ENCODE measurements at places on chromosomes 3 and 15.

GRCh38 chr3:126275620-126275904 lies 81.6 kb downstream of the KLF15 start:
- DNase-seq: no peak

GRCh38 chr3:51969841-51970240 lies 2.6 kb upstream of the PCBP4 start:
- DNase-seq: no peak

GRCh38 chr3:119195911-119196310 lies 22.5 kb downstream of the UPK1B start:
- DNase-seq: no peak

- DNase-seq: peak; percentile 28
Observed at GRCh38 chr3:71582612-71583565, 639 bp downstream of the FOXP1 start.

GRCh38 chr3:188734395-188734794 lies 437.4 kb upstream of the TPRG1 start:
- no peak for DNase-seq

DNA sequence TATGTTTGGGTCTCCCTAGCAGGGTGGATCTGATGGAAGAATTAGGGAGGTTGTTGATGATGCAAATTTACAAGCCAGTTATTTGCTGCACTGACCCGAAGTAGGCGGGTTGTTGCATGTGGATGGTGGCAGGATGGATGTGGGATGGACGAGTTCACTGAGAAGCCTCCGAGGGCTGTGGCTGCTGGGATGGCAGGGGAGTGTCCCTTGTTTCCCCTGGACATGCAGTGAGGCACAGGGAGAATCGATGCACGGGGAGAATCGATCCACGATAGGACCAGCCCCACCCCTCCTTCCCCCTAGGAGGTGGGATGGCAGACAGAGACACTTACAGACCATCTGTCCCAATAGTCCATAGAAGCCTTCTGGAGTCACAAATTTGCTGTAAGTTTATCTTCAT lies 31.0 kb upstream of the KLF13 start:
- no peak for DNase-seq
